Fibroblast of mammary gland (primary cell): ENCODE measurements at places on chromosomes 3 and 15.

GRCh38 chr15:90960298-90961091 lies 5.8 kb downstream of the RCCD1 start:
- DNase-seq: no peak

DNA sequence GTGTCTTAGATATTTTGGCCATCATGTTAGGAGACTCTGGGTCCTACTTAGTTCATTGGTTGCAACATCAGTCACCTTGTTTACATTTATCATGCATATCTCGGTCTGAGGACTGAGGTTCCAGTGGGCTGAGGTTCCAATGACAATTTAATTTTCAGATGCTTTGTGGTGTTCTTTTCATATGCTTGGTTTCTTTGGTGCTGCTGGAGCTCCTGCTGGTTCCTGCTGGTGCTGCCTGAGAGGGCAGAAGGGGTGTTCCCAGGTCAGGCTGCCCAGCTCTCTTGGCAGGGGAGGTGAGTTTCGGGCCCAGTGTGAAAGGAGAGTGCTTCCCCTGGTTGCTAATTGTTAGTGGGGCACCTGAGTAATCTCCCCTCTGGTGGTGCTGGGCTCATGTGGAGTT lies 6.9 kb upstream of the KLHL40 start:
- no peak for DNase-seq

- no peak for DNase-seq
Observed at GRCh38 chr3:193928354-193929209, 207.4 kb upstream of the HES1 start.

- DNase-seq: peak; percentile 85
Observed at GRCh38 chr3:11643605-11644087, at the start of gene VGLL4. VGLL4 (minus strand) TSS chr3:11643915; CDS start chr3:11643518, 397 bp downstream.

GRCh38 chr15:34984889-34985630 lies 3.0 kb downstream of the ZNF770 start:
- DNase-seq: peak; percentile 51

GRCh38 chr3:50572801-50573371 lies 3.6 kb downstream of the HEMK1 start:
- DNase-seq: no peak

GRCh38 chr3:173709026-173709425 lies 311.5 kb downstream of the NLGN1 start:
- DNase-seq: peak; percentile 22

DNA sequence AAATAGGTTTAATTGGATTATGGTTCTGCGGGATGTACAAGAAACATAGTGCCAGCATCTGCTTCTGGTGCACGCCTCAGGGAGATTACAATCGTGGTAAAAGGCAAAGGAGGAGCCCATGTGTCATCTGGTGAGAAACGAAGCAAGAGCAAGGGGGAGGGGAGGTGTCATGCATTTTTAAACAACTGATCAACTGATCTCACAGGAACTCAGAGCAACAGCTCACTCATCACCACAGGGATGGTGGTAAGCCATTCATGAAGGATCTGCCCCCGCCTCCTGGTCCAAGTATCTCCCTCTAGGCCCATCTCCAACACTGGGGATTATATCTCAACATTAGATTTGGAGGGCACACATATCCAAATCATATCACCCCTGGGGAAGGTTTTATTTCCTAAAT lies 42.1 kb upstream of the FGF7 start:
- peak; percentile 12 for DNase-seq

- DNase-seq: peak; percentile 96
Observed at GRCh38 chr3:152405915-152406802, 137.4 kb downstream of the MBNL1 start.

GRCh38 chr3:101939361-101940049 lies 90.2 kb downstream of the NFKBIZ start:
- DNase-seq: no peak

DNA sequence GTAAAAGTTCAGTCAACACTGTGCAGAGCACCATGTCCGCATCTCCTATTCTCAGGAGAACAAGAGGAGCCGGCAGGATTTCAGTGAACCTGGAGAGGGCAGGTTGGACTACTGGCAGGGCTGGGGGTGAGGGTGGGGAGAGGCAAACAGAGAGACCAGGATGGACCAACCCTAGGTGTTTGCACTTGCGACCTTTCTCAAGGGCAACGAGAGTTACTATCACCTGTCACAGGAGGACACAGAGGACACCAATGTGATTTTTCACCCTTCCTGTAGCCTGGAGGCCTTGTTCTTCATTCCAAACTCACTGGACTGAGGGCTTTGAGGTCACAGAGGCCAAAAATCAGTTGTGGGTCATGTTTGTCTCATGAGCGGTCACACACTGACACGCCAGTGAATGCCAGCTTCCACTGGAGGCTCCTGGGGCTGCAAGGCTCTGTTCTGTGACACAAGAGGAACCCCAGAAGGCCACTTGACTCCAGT lies 89.5 kb downstream of the CPN2 start:
- no peak for DNase-seq

DNA sequence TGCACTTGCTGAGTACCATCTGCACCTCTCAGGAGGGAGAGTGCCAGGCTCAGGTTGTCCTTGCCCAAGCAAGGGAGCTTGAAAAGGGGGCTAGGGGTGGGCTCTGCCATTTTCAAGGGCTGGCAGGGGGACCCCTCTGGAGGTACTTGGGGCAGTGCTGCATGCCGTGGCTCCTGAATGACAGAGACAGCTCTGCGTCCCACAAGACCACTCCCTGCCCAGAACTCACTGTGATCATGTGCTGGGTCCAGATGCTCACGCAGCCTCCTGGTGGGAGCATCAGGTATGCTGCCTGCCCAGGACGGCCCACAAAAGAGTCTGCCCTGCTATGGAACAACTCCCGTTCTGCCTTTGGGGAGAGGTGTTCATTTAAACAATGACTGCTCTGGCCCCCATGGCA lies 165.2 kb downstream of the GOLGA6L4 start:
- no peak for DNase-seq

GRCh38 chr15:74235962-74236361 lies at the start of gene CCDC33:
CCDC33 (plus strand) TSS chr15:74236326; CDS start chr15:74236720, 394 bp downstream.
- DNase-seq: no peak

DNA sequence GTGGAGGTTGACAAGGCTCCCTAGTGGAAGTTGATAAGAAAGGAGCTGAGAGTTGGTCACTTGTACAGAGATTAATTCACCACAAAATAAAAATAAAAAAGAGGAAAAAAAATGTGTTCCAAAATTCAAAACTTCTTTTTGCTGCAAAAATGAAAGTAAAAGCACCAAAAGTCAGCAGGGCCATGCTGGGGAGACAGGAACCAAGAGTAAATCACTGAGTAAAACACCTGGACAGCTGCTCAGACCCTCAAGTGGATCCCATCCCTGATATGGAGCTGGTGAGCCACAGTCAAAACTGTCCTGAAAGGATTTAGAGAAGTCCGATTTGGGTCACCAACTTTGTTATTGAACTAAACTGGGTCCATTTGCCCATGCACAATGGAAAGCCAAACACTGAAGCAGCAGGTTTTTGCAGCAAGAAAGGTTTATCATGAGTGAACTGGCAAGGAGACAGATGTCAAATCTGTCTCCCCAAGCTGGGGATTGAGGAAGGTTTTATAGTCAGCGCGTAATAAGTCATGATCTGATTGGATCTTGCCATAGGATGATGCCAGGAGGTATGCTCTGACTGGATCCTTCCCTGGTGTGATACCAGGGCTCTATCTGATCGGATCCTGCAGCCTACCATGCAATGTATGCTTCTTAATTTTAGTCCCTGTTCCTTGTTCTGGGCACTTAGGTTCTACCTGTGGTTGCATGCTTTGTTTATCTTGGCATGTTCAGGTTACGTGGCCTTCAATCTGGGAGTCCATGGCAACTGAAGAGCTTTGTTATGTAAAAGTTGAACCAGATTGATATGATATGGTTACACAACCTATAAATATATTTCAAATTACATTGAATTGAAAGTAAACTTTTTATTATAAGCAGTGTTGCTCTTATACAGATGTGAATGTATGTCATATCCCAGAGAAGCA lies 313.2 kb downstream of the POLQ start:
- no peak for DNase-seq

DNA sequence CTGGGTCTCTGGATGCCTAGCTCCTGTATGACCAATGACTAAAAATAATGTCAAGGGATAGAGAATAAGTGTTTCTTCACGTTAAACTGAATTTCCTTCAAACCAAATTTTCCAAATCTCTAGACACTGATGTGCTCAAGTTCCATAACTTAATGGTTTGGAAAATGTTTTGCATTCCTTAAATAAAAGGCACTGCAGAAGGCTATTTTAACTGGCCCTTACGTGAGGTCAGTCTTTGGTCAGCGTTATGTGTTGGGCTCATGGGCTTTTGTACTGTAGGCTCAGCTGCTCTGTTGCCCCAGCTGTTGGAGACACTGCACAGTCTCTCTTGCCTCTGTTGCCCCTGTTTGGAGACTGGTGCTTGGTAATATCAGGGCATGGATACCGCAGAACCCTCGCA lies 188.5 kb downstream of the TPRG1 start:
- DNase-seq: no peak

DNA sequence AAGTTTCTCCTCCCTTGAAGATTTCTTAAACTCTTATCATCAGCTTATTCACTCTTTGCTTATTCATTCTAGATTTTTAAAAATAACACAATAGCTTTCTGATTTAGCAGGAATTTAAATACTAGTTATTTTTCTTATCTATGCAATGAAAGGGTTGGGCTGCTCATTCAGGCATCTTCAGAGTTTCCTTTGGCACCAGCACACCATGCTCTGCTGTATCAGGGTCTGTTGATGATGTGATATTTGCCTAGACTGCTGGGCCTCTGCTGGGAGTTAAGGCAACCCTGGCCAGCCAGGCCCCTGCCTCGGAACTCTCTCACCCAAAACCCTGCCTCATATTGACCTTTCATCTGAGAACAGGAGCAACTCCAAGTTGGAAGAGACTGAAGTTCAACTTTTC lies 35.0 kb downstream of the DRD3 start:
- DNase-seq: no peak

GRCh38 chr3:103847081-103848062 lies 1412.6 kb downstream of the ZPLD1 start:
- DNase-seq: no peak

DNA sequence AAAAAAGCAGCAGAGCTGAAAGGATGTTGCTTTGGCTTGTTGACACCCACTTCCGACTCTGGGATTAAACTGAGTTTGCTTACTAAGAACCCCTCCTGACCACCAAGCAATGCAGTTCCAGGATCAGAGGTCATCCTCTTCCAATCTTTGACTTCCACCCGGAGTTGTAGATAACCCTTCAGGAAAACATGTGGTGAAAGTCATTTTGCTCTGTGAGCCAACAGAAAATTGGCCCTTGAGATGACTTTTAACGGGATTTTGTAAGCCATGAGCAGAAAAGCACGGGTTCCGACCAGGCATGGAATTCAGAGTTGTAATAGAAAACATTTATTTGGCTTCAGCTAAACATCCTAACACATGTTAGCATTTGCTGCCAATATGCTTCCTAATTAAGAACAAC lies 171.6 kb upstream of the NR2F2 start:
- DNase-seq: peak; percentile 11

DNA sequence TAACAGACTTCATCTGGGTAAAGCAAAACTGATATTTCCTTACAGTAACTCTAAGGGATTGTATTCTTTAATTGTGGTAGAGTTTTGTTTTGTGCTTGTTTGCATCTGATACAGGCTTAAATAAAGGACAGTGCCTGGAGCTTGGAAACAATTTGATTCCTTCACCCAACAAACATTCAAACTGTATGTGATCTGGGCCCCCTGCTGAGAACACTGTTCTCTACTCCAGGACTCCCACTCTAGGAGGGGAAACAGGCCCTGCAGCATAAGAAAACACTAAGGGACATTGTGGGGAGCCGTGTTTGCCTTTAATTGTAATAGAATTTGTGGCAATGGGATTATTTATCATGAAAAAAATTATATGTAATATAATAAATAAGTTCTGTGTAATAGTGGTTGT lies 56.9 kb downstream of the CTDSPL start:
- DNase-seq: no peak

- peak; percentile 62 for DNase-seq
Observed at GRCh38 chr15:80010131-80010673, 39.2 kb upstream of the BCL2A1 start.

DNA sequence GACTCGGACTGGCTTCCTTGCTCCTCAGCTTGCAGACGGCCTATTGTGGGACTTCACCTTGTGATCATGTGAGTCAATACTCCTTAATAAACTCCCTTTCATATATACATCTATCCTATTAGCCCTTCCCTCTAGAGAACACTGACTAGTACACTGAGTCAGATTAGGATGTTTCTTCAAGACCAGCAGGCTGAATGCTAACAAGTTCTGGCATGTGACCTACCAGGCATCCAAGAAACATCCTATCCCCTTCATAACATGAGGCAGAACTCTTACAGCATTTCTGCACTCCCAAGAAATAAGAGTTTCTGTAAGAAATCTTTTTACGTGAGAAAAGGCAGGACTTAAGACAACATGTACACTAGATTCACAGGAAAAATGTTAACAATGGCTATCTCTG lies 9.3 kb downstream of the CFAP92 start:
- peak; percentile 51 for DNase-seq

DNA sequence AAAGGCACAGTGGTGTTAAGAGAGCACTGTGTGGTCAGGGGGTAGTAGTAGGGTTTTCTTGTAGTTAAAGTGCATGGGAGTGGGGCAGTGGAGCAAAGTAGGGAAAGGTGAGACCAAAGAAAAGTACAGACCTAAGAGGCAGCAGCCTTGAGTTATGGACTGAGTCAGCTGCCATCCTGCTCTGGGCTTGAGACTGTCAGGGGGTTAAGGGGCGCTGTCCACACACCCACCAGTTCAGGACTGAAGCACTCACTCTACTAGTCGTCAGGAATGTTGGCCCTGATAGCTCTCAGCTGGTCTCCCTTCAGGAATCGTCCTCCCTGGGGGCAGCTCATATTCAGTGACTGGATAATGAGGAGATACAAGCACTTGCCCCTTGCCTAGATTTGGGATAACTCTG lies 7.9 kb downstream of the CCR4 start:
- no peak for DNase-seq

GRCh38 chr3:103403191-103403590 lies 968.4 kb downstream of the ZPLD1 start:
- no peak for DNase-seq

- DNase-seq: no peak
Observed at GRCh38 chr3:29310865-29311264, 30.0 kb downstream of the RBMS3 start.

DNA sequence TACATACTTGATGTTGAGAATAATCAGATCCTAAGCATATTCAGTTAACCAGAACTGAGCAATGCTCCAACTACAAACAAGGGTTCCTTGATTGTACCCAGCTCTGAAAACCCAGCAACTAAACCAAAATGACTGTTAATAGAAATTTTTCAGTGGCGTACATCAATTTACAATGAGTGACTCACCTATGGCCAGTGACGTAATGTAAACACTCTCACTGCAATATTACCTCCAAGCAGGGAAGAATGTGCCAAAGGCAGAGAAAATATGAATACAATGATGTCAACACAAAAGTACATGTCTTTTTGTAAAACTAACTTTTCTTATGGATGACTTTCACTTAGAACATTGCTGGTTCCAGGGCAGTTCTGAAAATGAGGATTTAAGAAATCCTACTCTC lies 611.3 kb downstream of the EDEM1 start:
- no peak for DNase-seq

GRCh38 chr3:59809710-59810444 lies 760.1 kb upstream of the CFAP20DC start:
- DNase-seq: peak; percentile 69

GRCh38 chr15:64571857-64572291 lies 111.5 kb downstream of the ZNF609 start:
- no peak for DNase-seq
